Stimulated activated naive CD8-positive, alpha-beta T cell treated with anti-CD3 and anti-CD28 coated beads, Interleukin-15, amount 100 ng/mL, for 72 hours (primary cell): ENCODE measurements at places on chromosomes 11 and 22.

GRCh38 chr11:14503023-14503422, 3.4 kb upstream of the COPB1 start:
- no peak for DNase-seq

GRCh38 chr11:1916986-1917522, 2.4 kb upstream of the TNNT3 start:
- peak; percentile 27 for DNase-seq

DNA sequence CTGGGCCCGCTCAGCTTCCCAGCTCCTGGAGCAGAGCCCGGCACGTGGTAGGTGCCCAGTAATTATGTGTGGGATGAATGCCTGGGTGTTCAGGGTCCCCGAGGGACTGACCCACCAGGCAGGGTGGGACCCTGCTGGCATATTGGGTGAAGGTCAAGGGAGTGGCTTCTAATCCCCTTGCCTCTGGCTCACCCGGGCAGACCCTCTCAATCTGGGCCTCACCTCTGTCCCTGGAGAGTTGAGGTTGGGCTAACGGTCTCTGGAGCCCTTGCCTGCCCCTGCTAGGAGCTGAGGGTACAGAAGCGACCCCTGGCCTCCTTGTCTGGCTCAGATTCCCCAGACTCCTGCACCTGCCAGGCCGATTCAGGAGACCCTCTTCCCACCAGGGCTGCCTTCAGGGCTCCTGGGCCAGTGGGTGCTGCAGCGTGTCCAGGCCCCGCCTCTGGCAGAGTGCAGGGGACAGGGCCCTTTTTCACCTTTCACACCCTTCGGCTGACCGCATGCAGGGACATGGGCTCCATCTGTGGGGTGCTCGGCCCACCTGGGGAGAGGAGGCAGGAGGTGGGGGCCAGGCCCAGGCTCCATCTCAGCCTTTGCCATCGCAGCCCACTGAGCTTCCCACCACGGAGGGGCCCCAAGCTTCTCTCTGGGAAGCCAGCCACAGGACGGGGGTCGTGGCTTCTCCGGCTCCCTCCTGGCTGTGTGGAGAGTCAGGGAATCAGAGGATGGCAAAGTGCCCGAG, 3.8 kb upstream of the CTSD start:
- no peak for DNase-seq

DNA sequence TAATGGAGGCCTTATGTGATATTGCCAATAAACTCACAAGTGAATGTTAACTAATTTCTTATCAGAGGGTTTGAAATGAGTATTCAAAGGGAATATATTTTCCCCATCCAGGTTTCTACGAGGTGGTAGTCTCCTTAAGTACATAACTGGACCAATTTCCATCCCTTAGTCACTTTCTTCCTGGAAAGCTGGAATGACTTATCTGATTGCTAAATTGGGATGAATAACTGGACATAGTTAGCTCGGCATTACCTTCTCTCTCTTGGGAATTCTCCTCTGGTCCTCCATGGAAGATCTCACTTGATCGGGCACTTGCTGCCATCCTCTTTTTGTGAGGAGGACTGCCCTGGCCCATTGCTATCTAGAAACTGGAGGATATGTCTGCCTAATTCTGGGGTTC, 109.1 kb downstream of the TRPC6 start:
- DNase-seq, result no peak

- DNase-seq, result no peak
Measured at GRCh38 chr11:17514476-17514875, 29.7 kb downstream of the USH1C start.

- no peak for DNase-seq
Measured at GRCh38 chr22:43126501-43127165, 16.1 kb downstream of the BIK start.

DNA sequence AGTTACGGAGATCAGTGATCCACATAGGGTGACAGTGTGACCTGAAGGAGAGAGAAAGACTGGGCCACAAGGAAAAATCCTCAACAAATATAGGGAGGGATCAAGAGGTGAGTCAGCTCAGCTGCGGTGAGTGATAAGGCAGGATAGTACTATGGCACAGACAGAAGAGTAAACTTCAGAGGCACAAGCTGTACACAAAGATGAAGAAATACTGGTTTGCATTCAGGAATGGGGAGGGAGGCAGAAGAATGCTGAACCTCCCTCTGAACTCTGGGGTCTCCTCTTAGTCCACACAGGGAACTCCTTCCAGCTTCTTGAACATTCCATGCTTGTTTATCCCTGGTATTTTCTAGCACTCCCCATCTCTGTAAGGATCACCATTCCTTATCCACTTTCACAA, 162.7 kb downstream of the BARX2 start:
- no peak for DNase-seq
